ENCODE measurements at places on chromosomes 7 and 10.

DNA sequence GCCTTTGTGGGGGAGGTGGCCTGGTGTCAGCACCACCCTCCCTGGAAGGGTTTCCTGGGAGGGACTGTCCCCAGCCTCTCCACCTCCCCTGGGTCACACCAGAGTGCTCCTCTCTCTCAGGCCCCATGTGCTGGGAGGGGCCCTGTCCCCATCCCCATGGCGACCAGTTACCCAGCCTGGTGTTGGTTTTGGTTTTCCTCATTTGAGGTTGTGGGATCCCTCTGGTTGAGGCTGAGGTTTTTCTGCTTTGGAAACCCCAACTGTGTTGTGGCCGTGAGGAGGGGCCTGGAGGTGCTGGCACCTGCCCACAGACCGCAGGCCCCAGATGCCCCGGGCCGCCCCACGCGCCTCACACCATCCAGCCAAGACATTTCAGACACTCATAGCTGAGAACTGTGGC, 106.3 kb downstream of the GRK5 start:
- DNase-seq: no peak

GRCh38 chr7:131522325-131522930, 34.0 kb downstream of the PODXL start:
- no peak for DNase-seq

DNA sequence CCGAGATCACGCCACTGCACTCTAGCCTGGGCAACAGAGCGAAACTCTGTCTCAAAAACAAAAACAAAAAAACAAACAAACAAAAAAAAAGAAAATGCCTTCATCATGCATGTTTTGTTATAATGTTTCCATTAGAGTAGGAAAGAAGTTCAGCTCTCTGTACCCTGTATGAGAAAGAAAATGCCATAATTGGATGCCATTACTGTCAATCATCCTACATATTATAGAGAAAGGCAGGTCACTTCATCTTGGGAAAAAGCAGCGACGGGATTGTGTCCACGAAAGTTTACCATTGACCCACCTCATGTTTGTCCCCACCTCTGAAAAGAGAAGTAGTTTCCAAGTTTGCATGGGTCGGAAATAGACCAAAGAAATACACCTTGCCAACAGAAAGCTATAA, 33.8 kb downstream of the SEC61G start:
- no peak for DNase-seq

DNA sequence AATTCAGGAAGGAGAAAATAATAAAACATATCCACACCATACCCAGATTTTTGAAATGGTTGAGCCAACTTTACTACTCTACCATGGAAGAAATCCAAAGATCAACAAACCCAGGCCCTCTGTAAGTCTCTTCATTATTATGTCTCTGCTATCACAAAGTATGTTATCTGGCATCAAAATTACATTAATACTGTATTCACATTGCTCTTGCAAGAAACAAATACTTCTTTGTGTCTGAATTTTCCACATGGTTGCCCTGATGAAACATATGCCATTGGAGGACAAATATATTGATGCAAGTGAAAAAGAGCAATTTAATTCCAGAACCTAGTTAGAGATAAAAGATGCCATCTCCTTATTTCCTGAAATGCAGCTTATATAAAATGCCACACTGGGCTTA, 204.0 kb downstream of the FZD1 start:
- DNase-seq: peak; percentile 11

- DNase-seq: no peak
Observed at GRCh38 chr10:69057261-69057950, 30.5 kb upstream of the SRGN start.

- no peak for DNase-seq
Observed at GRCh38 chr10:29667191-29667590, 32.4 kb upstream of the SVIL start.

DNA sequence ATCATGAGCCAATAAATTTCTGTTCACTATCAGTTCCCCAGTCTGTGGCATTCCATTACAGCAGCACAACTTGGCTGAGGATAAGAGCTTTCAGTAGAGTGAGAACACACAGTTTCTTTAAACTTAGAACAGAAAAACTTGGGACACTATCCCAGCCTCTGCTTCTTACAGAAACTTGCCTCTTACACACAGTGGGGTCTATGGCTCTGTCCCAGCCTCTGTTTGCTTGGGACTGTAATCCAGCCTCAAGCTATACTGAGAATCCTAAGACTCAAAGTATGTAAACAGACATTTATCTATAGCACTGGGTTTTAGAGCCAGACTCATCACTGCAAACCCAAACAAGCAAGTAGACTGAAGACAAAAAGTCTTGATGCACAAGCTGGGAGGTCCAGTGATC, 355.8 kb upstream of the VSTM2A start:
- no peak for DNase-seq

DNA sequence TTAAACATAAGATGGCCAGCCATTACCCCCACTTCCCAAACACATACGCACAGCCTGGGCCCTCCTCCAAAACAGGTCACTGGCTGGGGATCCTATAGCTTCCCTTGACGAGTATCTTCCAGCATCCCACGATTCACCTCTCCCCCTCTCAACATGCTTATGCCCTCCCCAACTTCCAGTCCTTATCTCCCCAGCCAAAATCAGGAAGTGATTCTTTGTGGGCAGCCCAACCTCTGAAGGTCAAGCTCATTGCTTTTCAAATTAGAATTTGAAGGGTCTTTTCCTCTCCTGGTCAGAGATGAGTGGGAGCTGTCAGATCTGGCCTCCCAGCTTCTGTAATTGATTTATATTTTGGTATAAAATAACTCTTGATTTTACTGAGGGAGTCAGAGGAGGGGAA, 133.6 kb downstream of the ATXN7L1 start:
- no peak for DNase-seq

- DNase-seq: no peak
Observed at GRCh38 chr10:132861116-132861691, 75.3 kb upstream of the NKX6-2 start.

DNA sequence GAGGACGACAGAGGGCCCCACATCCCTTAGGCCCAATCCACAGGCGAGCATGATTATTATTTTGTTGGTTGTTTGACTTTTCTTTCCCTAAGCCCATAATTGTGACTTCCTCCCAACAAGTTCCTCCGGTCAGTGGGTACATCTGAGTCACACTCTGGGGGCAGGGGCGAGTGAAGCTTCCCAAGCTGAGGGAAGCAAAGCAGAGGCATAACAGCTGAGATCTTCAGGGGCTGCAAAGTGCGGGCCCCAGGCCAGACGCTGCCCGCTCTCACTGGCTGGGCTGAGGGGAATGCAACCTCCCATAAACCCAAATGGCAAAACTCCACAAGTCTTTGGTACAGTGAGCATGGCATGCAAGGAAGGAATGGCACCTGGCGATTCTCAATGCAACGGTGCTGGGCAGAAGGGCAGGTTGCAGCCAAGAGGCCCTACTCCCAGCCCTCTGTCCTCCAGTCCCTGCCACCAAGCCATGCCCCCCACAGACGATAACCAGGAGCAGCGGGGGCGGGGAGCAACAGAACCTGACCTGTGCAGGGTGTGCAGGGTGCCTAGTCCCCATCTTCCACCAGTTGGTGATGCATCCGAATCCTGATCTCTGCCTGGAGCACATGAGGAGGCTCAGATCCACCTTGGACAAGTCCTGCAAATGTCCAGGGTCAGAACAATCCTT, 25.3 kb downstream of the TNS3 start:
- no peak for DNase-seq

DNA sequence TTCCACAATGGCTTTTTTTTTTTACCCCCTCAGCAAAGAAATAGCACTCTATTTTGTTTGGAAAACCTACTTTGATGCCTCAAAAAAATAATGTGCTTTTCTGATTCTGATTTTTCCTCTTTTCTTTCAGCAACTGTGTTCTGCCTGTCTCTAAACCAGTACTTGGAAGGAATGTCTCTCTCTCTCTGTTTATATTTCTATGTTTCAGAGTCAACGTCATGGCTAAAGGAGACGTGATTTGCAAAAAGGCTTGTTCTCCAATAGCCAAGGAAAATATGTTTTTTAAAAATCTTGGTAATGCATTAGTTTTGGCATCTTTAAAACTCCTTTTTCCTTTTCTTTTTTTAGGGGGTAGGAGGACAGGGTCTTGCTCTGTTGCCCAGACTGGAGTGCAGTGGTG, 56.0 kb upstream of the SDK1 start:
- no peak for DNase-seq

GRCh38 chr10:114499630-114500190, 95.4 kb upstream of the AFAP1L2 start:
- no peak for DNase-seq

DNA sequence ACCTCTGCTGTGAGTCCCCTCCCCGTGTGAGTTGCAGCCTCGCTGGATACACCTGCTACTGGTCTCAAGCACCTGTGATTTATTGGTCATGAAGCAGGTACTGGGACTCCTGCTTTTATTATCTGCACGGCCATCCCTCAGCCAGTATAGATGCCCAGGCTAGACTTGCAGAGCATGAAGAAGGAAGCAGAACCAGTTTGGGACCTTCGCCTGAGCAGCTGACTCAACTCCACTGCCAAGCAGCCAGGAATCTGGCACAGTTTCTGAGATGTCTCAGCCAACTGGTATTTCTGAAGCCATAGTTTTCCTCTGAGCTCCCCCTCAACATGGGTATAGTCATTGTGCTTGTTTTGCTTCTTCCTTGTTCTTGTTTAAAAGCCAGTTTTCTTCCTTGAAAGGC, 28.0 kb upstream of the SLC39A12 start:
- DNase-seq: no peak

DNA sequence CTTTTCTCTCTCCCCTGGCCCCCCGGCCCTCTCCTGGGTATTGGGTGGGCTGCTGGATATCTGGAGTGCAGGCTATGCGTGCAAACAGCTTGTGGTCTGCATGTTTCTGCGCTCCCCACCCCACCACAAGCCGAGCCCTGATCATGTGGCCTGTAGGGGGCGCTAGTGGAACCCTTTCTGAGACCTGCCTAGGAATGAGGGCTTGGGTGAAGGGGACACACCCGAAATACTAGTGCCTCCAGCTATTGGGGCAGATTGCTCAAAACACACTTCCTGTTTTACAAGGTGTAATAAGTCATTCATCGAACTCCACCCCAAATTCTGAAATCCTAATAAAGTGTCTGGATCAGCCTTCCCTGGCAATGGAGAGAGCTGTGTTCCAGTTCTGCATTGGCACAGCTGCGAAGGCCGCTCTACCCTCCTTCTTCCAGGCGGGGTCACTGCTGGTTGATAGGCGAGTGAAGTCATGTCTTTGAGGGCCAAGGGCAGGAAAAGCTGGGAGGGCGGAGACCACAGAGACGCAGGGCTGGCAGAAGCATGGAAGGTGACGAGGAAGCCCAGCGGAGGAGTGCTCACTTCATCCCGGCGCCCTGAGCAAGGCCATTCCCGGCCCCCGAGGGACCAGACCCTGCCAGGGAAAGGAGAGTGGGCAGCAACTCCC, 19.8 kb upstream of the PRRT4 start:
- DNase-seq: no peak

DNA sequence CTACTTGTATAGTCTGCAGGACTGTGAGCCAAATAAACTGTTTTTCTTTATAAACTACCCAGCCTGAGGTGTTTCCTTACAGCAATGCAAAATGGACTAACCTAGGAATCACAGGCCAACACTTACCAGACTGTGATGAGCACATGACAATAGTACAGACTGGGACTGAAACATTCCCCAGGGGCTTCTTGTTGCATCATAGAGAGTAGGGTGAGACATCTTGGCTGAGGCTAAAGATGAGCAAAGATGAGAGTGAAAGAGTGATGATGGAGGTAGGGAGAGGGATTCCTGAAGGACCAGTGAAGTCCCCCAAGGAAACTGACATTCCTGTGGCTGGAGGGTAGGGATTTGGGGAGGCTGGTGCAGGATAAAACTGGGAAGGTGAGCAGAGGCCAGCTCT, 194.4 kb downstream of the TPST1 start:
- no peak for DNase-seq

DNA sequence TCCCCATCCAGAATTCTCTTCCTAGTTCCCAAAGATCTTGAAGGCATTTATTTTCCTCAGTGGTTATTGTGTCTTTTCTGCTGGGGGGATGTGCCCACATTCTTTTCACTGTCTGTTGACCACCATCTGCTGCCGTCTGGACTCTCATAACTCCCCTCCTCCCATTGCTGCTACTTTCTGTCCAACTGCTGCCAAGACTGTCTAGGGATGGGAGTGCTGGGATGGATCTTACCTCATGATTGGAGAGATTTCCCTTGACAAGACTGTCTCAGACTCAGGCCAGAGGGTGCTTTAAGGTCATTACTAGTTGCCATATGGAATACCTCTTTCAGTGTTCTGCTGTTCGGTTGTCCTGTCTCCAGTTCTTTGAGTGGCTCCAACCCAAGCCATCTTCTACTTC, 141.6 kb downstream of the C1GALT1 start:
- DNase-seq: no peak

GRCh38 chr7:157738066-157738460, 401.3 kb downstream of the DNAJB6 start:
- peak; percentile 71 for DNase-seq

DNA sequence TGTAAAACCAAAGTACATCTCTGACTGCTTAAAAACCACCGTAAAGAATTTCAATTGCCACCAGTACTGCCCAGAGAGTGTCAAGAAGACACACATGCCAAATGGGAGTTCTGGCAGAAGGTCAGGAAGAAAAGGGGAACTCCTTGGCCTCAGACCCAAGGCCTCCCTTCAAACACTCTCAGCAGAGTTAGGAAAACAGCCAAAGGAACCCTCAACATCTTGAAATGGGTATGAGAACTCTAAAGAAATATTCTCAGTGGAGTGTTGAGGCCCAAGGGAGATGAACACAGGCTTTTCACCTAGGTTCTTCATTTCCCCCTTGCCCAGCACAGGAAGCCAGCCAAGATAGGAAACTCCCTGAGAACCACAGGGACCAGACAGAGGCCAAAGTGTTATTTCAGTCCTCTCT, 96.1 kb upstream of the ASAH2 start:
- no peak for DNase-seq

DNA sequence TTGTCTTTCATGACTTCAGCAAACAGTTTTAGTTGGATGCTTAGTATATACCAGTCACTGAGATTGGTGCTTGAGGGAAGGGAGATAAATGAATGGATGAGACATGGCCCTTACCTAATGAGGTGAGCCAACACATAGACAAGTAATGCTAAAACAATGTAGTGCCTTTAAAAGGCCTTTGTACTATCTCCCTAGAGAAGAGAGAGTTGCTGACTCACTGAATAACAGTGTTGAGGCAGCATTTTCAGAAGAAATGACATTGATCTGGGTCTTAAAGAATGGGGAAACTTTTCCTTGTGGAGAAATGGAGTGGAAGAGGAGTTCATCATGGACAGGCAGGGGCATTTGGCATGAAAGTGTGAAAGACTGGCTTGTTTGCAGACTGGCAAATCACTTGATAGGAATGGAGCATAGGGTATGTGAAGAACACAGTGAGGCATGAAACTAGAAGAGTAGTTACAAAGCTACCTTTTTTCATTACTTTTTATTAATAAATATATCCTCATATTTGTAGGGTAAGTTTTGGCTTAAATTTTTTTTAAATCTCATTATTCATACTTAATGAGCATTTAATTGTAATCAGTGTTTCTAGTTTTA, 91.2 kb downstream of the KAT6B start:
- DNase-seq: no peak

Data from retina (tissue), 1 donor.